NCI-H526 treated with DMSO at 0.1 percent for 48 hours (cell line): ENCODE measurements at places on chromosomes 2 and 18.

GRCh38 chr2:33665039-33665438 is 65.9 kb upstream of the FAM98A start:
- DNase-seq, result no peak

DNA sequence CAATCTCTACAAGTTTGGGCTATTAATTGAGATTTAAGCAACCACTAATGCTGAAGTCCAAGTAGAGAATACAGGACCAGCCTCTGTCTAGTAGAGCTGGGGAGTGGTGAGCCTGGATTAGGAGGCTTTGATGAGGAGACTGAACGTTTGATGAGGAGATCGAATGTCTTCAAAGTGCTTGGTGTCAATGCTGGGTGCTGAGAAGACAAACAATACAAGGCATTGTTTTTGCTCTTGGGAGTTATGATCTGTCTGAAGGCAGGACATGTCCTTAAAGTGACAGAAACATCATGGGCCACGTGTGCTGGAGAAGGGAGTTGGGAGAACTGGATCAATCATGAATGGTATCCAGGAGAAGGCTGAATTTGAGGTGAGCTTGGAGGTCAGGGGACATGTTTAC is 143.6 kb downstream of the SPHKAP start:
- DNase-seq, result no peak

DNA sequence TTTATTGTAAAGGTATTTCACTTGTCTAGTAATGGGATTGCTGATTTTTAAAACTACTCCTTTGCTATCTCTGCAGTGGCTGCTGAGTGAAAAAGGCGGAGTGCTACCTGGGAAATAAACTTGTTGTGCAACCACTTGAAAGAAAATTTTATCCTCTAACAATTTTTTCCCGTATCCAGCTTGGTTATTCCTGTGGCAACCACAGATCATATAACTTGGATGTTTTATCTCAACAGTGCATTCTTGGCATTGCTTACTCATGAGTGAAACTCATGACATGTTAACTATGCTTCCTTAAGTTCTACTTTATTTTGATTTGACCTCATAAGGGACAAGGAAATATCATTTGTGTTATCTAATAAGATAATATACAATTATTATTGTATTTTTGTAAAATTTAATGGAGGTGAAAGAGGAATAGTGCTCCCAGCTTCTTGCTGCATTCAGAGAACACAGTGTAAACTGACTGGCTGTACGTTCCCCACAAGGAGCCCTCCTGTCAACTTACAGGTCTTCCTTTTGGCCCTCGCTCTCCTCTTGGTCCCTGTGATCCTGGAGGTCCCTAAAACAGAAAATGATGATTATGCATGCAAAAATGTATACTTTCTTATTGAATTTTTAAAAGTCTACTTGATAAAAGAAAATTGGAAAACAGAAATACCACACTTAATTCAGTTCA is 82.7 kb downstream of the COL5A2 start:
- DNase-seq, result no peak

DNA sequence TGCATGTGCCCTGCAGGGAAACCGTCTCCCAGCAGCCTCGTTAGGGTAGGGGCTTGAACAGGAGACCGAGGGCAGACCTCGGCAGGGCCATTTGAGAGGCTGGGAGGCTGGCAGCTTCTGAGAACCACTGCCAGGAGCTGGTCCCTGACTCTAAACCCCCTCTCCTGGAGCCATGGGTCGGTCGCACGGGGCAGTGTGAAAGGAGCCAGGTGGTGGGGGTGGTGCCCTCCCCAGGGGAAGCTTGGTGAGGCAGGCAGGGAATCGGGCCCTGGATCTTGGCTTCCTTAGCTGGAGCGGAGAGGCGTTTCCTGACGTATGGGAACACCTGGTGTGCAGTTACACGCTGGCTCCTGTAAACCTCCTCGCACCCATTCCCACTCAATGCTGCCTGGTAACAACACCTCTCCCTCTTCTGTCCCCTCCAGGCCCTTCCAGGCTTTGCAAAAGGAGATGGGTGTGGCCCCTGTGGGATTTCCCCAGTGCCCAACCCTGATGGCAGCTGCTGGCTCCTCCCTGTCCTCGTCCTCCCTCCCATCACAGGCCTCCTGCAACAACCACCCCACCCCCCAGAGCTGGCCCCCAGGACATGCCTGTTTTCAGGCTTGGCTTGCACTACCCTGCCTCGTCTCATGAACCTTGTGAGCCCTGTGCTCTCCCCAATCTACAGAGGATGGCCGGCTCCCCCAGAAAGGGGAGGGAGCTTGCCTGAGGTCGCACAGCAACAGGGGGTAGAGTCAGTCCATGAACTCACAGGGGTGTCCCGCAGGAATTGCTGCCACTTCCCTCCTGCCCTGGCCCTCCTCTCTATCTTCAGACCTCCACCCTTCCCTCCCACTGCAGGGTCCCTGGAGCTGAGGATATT is 24.4 kb downstream of the ADRA2B start:
- DNase-seq, result peak; percentile 22

GRCh38 chr2:3285901-3286645 is 91.5 kb downstream of the EIPR1 start:
- DNase-seq, result peak; percentile 75

GRCh38 chr2:109663721-109664120 is 49.6 kb downstream of the SOWAHC start:
- DNase-seq, result no peak
